ENCODE measurements at places on chromosomes 3 and 15.

GRCh38 chr3:112365035-112365434, 32.1 kb downstream of the CD200 start:
- no peak for DNase-seq

DNA sequence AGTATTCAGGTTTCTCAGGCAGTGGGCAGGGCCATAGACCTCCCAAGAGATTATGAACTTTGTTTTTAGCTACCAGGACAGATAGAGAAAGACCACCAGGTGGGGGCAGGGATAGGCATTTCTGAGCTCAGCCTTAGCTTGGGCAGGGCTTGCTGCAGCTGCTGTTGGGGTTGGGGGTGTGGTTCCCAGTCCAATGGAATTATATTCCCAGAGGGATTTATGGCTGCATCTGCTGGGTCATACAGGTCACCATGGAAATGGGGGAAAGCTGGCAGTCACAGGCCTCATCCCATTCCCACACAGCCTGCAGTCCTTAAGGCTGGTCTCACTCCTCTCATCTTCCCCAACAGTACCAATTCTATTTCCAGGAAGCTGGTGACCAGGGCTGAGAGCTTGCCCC, 144.6 kb upstream of the ZPLD1 start:
- DNase-seq = no peak

DNA sequence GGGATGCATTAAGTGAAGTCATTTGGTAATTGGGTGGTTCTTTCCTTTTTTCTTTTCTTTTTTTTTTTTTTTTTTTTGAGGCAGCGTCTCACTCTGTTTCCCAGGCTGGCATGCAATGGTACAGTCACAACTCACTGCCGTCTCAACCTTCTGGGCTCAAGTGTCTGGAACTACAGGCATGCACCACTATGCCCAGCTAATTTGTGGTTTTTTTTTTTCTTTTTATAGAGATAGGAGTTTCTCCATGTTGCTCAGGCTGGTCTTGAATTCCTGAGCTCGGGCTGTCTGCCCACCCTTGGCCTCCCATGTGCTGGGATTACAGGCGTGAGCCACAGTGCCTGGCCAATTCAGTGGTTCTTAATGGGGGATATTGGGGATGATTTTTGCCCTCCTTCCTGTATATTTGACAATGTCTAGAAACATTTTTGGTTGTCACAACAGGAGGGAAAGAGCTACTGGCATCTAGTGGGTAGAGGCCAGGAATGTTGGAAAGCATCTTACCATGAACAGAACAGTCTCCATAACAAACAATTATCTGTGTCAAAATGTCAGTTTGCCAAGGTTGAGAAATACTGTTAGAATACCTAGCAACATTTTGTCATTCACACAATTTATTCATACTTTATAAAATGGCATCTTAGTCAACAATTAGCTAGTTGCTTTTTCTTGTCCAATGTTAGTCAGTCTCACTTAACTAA, 79.4 kb upstream of the CNTN3 start:
- DNase-seq = no peak

- no peak for DNase-seq
Observed at GRCh38 chr3:143644370-143645089, 203.7 kb downstream of the SLC9A9 start.

- no peak for DNase-seq
Observed at GRCh38 chr15:40332113-40332781, 8.5 kb downstream of the CCDC9B start.

- DNase-seq = no peak
Observed at GRCh38 chr3:43620831-43621655, 768 bp downstream of the ANO10 start.

DNA sequence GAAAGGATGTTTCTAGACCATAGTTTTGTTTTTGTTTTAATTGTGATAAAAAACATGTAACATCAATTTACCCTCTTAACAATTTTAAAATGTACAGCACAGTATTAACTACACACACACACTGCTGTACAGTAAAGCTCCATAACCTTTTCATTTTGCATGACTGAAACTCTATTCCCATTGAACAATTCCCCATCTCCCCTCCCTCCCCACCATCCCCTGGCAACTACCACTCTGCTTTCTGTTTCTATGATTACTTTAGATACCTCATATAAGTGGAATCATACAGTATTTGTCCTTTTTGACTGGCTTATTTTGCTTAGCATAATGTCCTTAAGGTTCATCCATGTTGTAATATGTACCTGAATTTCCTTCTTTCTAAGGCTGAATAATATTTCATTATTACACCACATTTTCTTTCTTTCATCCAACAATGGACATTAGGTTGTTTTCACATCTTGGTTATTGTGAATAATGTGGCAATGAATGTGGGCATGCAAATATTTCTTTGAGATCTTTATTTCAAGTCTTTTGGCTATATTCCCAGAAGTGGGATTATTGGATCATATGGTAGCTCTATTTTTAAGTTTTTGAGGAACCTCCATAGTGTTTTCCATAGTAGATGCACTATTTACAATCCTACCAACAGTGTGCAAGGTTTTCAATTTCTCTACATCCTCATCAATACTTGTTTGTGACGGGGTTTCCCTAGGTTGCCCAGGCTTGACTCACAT, 10.7 kb downstream of the CHST14 start:
- DNase-seq = no peak

DNA sequence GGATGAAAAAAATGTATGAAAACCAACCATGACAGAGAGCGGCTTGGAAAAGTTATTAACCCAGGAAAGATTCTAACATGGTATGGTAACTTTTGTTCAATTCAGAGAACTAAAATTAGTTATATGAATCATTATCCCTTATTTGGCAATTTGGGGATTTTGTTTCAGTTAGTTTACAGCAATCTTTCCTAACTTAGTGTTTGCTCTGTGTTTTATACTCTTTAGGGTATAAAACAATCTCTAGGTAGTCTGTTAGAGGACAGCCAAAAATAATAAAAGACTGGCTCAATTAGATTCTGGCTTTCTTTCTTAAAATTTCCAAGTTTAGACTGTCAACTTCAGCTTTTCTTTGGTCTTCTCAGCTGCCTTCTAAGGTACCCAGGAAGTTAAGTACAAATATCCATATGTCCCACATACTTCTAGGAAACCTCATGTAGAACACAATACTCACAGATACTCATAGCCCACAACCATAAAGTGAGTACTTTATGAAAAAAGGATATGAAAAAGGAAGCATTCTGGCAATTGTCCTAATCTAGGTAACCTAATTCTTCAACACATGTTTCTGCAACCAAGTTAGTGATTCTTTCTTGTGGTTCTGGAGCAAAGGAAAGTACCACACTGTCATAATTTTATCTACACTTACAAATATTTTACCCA, 849.3 kb downstream of the ROBO1 start:
- no peak for DNase-seq

DNA sequence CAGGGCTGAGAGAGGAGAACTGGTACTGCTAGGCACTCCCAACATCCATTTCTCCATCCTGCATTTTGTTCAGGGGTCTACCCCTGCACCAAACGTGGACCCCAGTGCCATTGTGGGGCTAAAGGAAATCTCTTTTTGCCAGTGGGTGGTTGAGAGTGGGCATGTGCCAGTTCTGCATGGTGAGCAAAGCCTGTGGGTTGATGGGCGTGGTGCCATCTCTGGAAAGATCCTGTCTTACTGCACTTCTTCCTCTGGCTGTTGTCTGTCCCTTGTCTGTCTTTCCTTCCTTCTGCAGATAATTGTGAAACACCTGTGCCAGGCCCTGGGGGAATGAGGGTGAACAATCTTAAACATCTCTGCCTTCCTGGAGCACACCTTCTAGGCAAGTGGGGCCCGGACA, 1.4 kb upstream of the RARRES1 start:
- DNase-seq = no peak

GRCh38 chr3:178342111-178342510, 194.1 kb upstream of the KCNMB2 start:
- no peak for DNase-seq

GRCh38 chr3:14410503-14411165, 8.2 kb downstream of the SLC6A6 start:
- no peak for DNase-seq

- DNase-seq = no peak
Observed at GRCh38 chr3:172259726-172260248, 188.5 kb downstream of the GHSR start.

DNA sequence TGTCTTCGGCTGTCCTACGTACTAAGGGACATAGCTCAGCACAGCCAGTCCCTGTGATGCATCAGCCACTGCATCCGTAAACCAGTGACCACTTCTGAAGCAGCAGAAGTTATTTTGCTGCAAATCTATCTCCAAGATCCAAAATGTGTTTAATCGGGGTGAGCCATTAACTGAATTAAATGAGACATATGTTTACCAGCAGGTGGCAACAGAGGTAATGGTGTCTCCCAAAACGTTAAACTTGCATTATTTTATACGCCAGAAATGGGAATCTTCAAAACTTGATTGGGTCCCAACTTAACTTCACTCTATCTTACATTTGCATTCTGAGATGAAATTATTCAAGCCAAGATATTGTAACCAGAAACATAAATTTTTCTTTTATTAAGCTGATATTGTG, 75.3 kb upstream of the BOC start:
- no peak for DNase-seq
